Endothelial cell of umbilical vein (primary cell): ENCODE measurements at places on chromosomes 12 and 14. TPM values are rescaled to one million over a fixed set of nuclear protein-coding genes. Genes with fewer than 3 reads are reported as not detected.

The LRRC43 gene
- 3.4 and 5.4 TPM in 2 replicates for total RNA-seq

The PLD4 gene
- total RNA-seq: 0.05 and 0.11 TPM in 2 replicates

The RNASE7 gene
- total RNA-seq: not detected in 2 replicates

The PROX2 gene
- not detected in 2 replicates for total RNA-seq

The TCTN2 gene
- total RNA-seq: 11.2 and 13.4 TPM in 2 replicates

The CBLN3 gene
- 5.0 and 8.6 TPM in 2 replicates for total RNA-seq

The ERBB3 gene
- total RNA-seq: 0.11 TPM in 1 of 2 replicates, not detected in the other

The PLA2G1B gene
- not detected in 2 replicates for total RNA-seq

The DDIT3 gene
- 9.8 and 13.7 TPM in 2 replicates for total RNA-seq

DNA sequence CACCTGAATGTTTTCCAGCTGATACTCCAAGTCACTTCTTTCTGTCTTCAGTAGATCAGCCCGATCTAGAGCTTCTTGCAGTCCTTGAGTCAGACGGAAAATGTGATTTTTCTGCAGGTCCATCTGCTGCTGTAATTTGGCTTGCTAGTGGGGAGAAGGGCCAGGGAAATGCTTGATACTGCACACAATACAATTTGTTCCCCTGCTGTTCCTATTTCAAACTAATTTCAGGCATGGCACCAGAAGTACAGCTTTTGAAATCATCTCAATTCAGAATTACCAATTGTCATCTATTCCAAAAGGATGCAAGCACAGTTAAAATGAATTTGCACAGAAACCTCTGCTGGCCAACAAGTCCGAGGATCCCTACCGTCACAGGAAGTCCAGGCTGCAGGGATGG, 53.4 kb downstream of the PRKAB1 start:
- no peak overlapping the region for H3K4me3 ChIP-seq
- no peaks in the 10 kb centered on the region for H3K27me3 ChIP-seq
- H3K36me3 ChIP-seq: no peaks in the 10 kb centered on the region
- no peak overlapping the region for H3K27ac ChIP-seq

GRCh38 chr14:91466192-91466591, 43.9 kb downstream of the PPP4R3A start:
- H3K27ac ChIP-seq: no peak overlapping the region
- no peaks in the 10 kb centered on the region for H3K4me1 ChIP-seq
- DNase-seq: no peak
- H3K27me3 ChIP-seq: no peaks in the 10 kb centered on the region
- peaks cover 21% of the 10 kb centered on the region for H3K36me3 ChIP-seq
- no peak overlapping the region for H3K4me3 ChIP-seq

DNA sequence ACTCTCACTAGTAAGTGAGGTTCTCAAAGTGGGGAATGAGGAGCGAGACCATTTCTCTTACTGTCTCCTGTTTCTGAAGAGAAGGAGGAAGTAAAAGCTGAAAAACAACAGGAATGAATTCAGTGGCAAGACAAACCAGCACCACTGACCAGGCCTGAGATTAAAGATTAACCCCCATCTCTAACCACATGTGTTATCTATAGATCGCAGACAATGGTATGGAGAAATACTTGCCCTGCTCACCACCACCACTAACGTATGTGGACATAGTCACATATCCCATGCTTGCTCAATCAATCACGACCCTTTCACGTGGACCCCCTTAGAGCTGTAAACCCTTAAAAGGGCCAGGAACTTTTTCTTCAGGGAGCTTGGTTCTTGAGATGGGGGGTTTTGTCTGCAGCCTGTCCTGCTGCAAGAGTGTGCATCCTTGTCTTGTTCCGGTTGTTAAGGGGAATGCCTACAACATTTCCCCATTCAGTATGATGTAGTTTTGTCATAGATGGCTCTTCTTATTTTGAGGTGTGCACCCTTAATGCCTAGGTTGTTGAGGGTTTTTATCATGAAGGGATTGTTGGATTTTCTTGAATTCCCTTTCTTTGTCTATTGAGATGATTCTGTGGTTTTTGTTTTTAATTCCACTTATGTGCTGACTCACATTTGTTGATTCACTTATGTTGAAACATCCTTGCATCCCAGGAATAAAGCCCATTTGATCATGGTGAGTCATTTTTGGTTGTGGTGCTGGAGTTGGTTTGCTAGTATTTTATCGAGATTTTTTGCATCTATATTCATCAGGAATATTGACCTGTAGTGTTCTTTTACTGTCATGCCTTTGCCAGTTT, 698.8 kb upstream of the LMO3 start:
- no peak for DNase-seq
- H3K27ac ChIP-seq: no peak overlapping the region
- H3K4me3 ChIP-seq: no peak overlapping the region
- H3K27me3 ChIP-seq: no peaks in the 10 kb centered on the region

GRCh38 chr14:75370416-75371205, 57.2 kb upstream of the JDP2 start:
- H3K4me3 ChIP-seq: no peak overlapping the region
- DNase-seq: no peak
- H3K27ac ChIP-seq: no peak overlapping the region
- no peaks in the 10 kb centered on the region for H3K36me3 ChIP-seq

GRCh38 chr12:11170810-11171144, 217 bp upstream of the SMIM10L1 start:
- H3K4me3 ChIP-seq: peak overlapping the region; percentile 100
- H3K27ac ChIP-seq: peak overlapping the region; percentile 96
- no peaks in the 10 kb centered on the region for H3K27me3 ChIP-seq

GRCh38 chr12:78562368-78563205, 302.0 kb upstream of the SYT1 start:
- DNase-seq: peak; percentile 46
- H3K4me1 ChIP-seq: no peaks in the 10 kb centered on the region
- peaks cover 5% of the 10 kb centered on the region for H3K27me3 ChIP-seq
- no peaks in the 10 kb centered on the region for H3K36me3 ChIP-seq
- no peak overlapping the region for H3K27ac ChIP-seq

DNA sequence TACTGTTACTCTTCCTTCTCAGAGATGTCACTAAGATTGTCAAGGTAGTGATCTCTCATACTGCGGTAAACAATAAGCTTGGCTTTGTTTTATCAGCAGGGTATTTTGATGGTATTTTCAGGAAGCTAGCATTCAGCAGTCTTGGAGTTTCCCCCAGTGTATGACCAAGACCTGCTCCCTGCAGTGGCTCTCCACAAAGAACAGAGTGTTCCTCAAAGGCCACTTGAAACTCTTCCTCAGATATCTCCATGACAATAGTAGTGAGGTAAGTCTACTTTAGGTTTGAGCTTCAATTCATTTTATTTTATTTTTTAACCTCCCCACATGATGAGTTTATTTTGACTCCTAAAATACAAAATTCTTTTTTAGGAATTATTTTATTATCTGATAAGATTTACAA, 74.0 kb upstream of the G2E3 start:
- H3K36me3 ChIP-seq: no peaks in the 10 kb centered on the region
- H3K27ac ChIP-seq: no peak overlapping the region
- no peaks in the 10 kb centered on the region for H3K4me1 ChIP-seq

DNA sequence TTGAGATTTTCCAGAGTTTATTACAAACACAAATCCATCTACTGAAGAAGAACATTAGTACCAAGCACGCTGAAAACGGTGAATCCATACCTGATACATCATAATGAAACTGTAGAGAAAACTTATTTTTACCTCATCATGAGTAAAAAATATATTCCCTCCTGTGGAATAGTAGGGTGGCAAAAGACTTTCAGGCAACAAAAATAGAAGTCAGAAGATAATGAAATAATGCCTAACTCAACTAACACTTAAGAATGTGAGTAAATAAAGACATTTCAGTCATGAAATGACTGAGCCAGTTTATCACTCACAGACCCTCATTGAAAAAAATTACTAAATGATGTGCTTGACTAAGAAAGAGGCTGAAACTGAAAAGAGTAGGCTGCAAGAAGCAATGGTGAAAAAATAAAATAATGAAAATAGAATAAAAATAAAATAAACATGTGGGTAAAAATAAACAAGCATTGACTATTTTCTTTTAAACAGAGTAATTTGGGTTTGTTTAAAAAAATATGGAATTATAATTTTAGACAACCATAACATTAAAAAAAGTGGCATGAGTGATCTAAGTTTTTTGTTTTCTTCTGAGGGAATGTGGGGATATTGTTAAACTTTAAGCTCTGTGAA, 148.6 kb downstream of the ASCL1 start:
- no peak overlapping the region for H3K27ac ChIP-seq
- H3K36me3 ChIP-seq: no peaks in the 10 kb centered on the region
- no peak overlapping the region for H3K4me3 ChIP-seq
- no peaks in the 10 kb centered on the region for H3K4me1 ChIP-seq

GRCh38 chr14:49114161-49114893, 471.9 kb downstream of the RPS29 start:
- no peak for DNase-seq
- no peak overlapping the region for H3K4me3 ChIP-seq
- no peaks in the 10 kb centered on the region for H3K27me3 ChIP-seq
- no peaks in the 10 kb centered on the region for H3K36me3 ChIP-seq

- H3K4me1 ChIP-seq: no peaks in the 10 kb centered on the region
- DNase-seq: no peak
- H3K4me3 ChIP-seq: no peak overlapping the region
These were observed 151.3 kb downstream of the BCL11B start for GRCh38 chr14:99120526-99121318.

DNA sequence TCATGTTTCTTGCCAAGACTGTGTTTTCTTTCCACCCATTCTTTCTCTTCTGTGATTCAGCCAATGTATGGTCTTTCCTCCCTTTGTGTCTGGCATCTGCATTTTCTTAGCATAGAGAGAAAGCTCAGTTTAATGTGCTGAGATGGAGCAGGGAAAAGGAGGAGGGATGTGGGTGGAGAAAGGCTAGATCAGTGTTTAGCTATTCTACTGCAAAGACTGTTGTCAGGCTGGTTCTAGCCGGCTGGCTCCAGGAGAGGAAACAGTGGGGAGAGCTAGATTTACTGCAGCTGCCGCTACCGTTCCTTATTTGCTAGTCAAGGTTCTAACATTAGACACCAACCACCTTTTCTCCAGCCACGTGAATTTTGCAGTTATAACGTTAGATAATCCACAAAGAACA, 5.2 kb upstream of the RIMKLB start:
- no peaks in the 10 kb centered on the region for H3K36me3 ChIP-seq
- peaks cover 34% of the 10 kb centered on the region for H3K4me1 ChIP-seq
- H3K4me3 ChIP-seq: no peak overlapping the region

- no peak overlapping the region for H3K4me3 ChIP-seq
- peaks cover 9% of the 10 kb centered on the region for H3K4me1 ChIP-seq
- no peaks in the 10 kb centered on the region for H3K27me3 ChIP-seq
- no peaks in the 10 kb centered on the region for H3K36me3 ChIP-seq
These were observed 13.7 kb downstream of the PPP1R13B start for GRCh38 chr14:103833711-103834110.

- no peak overlapping the region for H3K4me3 ChIP-seq
- peaks cover 19% of the 10 kb centered on the region for H3K27me3 ChIP-seq
- H3K4me1 ChIP-seq: no peaks in the 10 kb centered on the region
These were observed 161.1 kb downstream of the SNAPC1 start for GRCh38 chr14:61923348-61923747.

- no peaks in the 10 kb centered on the region for H3K4me1 ChIP-seq
- DNase-seq: no peak
These were observed 136.5 kb upstream of the AMIGO2 start for GRCh38 chr12:47216150-47216677.

- no peaks in the 10 kb centered on the region for H3K27me3 ChIP-seq
- no peaks in the 10 kb centered on the region for H3K36me3 ChIP-seq
- DNase-seq: no peak
- H3K4me3 ChIP-seq: no peak overlapping the region
- H3K4me1 ChIP-seq: no peaks in the 10 kb centered on the region
These were observed 8.4 kb downstream of the TMEM19 start for GRCh38 chr12:71694099-71694820.

GRCh38 chr12:8887285-8887715, 27.0 kb upstream of the PHC1 start:
- no peak overlapping the region for H3K4me3 ChIP-seq
- no peaks in the 10 kb centered on the region for H3K36me3 ChIP-seq
- peak; percentile 3 for DNase-seq
- no peak overlapping the region for H3K27ac ChIP-seq
- H3K4me1 ChIP-seq: no peaks in the 10 kb centered on the region

DNA sequence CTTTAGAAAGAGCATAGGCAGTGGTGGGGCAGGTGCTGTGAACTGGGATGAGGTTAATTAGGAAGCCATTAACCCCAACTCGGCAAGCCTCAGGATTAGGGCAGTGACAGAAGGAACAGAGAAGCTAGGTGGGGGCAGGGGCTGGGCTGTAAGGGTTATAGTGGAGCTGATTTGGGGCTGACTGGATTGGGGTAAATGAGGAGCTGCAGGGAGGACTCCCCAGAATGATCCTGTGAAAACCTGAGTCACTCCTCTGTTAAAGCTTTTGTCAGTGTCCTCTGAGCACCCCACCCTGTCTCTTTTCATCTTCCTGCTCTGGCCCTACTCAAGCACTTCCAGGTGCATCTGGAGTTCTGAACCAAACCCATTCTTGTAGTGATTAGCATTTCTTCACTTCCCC, 4.4 kb downstream of the KLC1 start:
- H3K27me3 ChIP-seq: no peaks in the 10 kb centered on the region
- H3K4me1 ChIP-seq: peaks cover 6% of the 10 kb centered on the region
- H3K27ac ChIP-seq: no peak overlapping the region
- H3K4me3 ChIP-seq: no peak overlapping the region

- H3K36me3 ChIP-seq: no peaks in the 10 kb centered on the region
- peaks cover 9% of the 10 kb centered on the region for H3K4me1 ChIP-seq
- peak overlapping the region; percentile 49 for H3K4me3 ChIP-seq
- peak overlapping the region; percentile 83 for H3K27ac ChIP-seq
- no peaks in the 10 kb centered on the region for H3K27me3 ChIP-seq
These were observed 216.8 kb downstream of the TTC8 start for GRCh38 chr14:89041257-89041582.

DNA sequence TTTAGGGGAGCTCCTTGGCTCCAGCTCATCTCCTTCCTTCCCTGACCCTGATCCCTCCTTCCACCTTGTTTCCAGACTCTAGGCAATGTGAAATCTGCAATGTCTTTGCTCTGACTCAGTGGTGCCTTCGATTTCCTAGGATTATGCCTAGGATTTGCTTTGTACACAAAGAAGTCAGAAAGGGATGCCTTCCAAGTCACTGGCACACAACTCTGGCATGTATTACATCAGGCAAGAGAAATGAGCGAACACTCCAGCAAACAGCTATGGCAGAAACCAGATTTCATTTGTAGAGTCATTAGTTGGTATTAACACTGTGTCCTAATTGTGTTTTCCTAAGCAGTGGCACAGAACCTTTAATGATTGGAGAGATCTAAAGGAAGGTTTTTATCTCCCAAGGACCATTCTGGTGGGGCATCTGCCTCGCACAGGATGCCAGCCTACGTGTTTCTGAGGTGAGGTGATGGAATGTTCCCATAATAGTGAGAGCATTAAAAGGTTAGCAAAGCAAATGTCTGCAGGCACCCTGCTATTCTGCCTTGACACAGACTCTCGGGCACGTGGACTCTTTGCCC, 84.9 kb downstream of the WSCD2 start:
- no peaks in the 10 kb centered on the region for H3K4me1 ChIP-seq
- no peak overlapping the region for H3K27ac ChIP-seq
- H3K27me3 ChIP-seq: no peaks in the 10 kb centered on the region
- H3K4me3 ChIP-seq: no peak overlapping the region
- no peaks in the 10 kb centered on the region for H3K36me3 ChIP-seq

- peak; percentile 97 for DNase-seq
- peaks cover 18% of the 10 kb centered on the region for H3K4me1 ChIP-seq
- H3K4me3 ChIP-seq: peak overlapping the region; percentile 4
- H3K36me3 ChIP-seq: no peaks in the 10 kb centered on the region
- H3K27me3 ChIP-seq: no peaks in the 10 kb centered on the region
- peak overlapping the region; percentile 96 for H3K27ac ChIP-seq
These were observed 14.4 kb upstream of the CD27 start for GRCh38 chr12:6430124-6430989.
